ENCODE measurements at places on chromosomes 2 and 18.

- no peak for DNase-seq
These were observed 82.8 kb downstream of the EPB41L3 start for GRCh38 chr18:5461041-5461440.

- no peak for DNase-seq
These were observed 24.2 kb downstream of the SIX3 start for GRCh38 chr2:44965684-44966083.

DNA sequence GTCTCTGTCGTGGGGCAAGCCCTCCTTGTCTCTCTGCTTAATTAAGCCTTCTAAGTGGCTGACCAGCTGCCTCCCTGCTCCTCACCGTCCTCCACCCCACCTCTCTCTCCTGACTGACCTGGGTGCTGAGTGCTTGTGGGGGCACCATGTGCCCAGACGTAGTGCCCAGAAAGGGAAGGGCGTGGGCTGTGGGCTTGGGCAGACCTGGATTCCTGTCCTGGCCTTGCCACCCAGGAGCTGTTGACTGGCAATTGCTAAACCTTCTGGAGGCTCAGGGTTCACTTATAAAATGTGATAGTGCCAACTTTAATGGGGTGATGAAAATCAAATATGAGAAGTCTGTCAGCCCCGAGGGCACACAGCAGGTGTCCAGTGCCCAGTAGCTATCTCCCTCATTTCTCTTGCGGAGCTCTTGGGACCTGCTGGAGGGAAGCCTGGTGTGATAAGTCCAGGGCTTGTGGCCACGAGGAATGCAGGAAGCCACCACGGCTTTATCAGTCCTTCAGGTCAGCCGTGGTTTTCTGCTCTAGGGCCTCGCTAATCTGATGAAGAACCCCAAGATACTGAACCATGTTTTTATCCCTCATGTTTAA is 22.0 kb upstream of the INHBB start:
- no peak for DNase-seq

DNA sequence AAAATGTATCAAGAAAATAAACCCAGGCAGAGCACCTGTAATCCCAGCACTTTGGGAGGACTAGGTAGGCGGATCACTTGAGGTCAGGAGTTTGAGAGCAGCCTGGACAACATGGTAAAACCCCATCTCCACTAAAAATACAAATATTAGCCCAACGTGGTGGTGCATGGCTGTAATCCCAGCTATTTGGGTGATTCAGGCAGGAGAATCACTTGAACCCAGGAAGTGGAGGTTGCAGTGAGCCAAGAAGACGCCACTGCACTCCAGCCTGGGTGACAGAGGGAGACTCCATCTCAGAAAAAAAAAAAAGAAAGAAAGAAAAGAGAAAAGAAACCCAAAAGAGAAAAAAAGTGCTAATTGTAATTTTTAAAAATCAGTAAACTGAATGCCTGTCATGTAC is 41.4 kb downstream of the DDX18 start:
- no peak for DNase-seq

DNA sequence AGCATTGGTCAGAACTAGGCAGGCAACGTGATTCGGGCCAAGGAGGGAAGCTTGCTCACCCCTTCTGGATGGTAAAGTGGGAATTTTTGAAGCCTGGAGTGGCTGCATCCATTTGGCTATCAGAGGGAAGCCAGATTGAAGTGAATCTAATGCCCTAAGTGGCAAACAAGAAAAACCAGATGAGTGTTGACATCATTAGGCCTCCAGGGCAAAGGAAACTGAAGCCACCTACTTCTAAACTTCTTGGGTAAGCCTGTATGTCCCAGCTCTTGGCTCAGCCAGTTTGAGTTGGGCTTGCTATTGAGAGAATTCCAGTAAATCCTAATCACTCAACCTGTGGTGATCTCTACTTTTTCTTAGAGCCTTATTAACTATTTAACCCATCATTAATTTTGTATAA is 20.9 kb downstream of the SOX11 start:
- DNase-seq = no peak

GRCh38 chr2:85016446-85016845 is 45.5 kb downstream of the KCMF1 start:
- DNase-seq = no peak

- DNase-seq = no peak
These were observed 79.1 kb downstream of the AP1S3 start for GRCh38 chr2:223758131-223758840.

DNA sequence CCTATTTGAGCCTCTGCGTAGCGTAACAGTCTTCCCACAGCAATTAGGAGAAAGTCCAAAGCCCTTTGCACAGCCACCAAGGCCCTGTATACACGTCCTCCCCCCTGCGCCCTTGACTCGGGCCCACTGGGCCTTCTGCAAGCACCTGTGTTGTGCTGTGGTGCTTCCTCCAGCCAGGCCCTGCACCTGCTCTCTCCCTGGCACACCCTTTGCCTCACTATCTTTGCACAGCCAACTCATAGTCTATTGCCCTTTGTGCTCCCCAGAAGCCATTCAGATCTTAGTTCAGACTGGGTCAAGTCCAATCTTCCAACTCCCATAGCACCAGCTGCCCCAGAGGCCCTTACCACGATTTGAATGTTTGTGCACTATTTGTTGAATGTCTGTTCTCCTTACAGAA is 271.6 kb upstream of the MGAT5 start:
- no peak for DNase-seq

DNA sequence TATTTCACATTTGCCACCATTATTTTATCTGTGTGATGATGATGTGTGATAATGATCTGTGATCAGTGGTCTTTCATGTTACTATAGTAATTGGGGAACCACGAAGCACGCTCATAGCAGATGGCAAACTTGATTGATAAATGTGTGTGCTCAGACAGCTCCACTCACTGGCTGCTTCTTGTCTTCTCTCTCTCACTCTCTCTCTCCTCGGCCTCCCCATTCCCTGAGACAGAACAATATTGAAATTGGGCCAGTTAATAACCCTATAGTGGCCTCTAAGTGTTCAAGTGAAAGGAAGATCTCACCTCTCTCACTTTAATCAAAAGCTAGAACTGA is 60.7 kb upstream of the RAPGEF4 start:
- DNase-seq = no peak

GRCh38 chr2:60885683-60886082 is 4.3 kb downstream of the REL start:
- no peak for DNase-seq

DNA sequence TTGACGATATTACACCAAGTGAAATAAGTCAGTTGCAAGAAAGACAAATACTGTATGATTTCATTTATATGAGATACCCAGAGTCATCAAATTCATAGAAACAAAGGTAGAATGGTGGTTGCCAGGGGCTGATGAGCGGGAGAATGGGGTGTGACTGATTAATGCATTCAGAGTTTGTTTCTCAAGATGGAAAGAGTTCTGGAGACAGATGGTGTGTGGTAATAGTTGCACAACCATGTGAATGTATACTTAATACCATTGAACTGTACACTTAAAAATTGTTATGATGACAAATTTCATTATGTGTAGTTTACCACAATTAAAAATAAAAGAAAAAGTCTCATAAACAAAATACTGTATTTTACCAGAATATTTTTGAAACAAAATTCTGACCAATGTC is 117.3 kb downstream of the PIGN start:
- DNase-seq = no peak

DNA sequence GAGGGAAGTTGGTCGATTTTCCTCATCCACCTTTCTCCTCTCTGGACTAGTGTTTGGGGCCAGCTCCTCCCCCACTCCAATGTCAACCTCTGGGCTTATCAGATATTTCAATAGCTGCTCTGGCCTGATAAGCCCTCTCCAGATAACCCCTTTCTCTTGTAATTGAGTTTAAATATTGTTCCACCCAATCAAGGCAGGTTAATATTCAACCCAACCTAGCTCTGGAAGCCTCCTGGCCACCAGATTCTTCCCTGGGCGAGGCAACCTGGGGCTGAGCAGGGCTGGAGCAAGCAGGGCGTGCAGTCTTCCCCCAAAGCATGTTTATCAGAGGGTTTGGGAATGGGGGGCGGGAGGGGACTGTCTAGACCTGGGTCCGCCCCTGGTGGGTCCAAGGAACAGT is 73.8 kb downstream of the TFCP2L1 start:
- DNase-seq = no peak

DNA sequence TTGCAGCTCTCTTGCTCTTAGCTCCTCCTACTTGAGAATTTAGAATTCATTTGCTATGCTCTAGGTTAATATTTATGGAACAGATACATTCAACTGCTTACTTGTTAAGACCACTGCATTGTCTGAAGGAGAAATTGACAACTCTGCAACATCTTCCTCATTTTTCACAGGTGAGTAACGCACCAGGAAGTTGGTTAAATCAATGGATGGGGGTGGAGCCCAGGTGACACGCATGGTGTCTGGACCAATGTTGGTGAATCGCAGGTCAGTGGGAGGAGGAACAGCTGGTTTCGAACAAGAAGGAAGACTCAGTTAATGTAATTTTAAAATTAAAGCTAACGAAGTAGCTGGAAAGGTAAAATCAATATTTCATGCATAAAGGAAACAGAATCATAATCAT is 44.3 kb downstream of the FN1 start:
- DNase-seq = no peak

GRCh38 chr2:164657129-164657528 is 35.8 kb upstream of the GRB14 start:
- no peak for DNase-seq

DNA sequence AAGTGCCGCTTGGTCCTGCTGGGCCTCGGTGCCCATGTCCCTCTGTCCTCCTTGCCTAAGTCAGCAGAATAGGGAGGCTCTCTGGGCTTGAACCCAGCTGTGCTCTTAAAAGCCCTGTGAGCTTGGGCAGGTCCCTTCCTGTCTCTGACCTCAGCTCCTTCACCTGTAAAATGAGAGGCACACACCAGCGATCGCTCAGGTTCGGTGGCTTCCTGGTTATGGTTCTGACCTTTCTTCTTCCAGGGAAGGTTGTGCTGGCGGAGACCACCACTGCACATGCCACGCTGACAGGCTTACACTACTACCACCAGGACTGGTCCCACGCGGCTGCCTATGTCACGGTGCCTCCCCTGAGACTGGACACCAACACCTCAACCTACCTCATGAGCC is 36.1 kb upstream of the MAPRE3 start:
- DNase-seq = no peak

- no peak for DNase-seq
These were observed 63.3 kb upstream of the GALNT5 start for GRCh38 chr2:157194097-157194688.

DNA sequence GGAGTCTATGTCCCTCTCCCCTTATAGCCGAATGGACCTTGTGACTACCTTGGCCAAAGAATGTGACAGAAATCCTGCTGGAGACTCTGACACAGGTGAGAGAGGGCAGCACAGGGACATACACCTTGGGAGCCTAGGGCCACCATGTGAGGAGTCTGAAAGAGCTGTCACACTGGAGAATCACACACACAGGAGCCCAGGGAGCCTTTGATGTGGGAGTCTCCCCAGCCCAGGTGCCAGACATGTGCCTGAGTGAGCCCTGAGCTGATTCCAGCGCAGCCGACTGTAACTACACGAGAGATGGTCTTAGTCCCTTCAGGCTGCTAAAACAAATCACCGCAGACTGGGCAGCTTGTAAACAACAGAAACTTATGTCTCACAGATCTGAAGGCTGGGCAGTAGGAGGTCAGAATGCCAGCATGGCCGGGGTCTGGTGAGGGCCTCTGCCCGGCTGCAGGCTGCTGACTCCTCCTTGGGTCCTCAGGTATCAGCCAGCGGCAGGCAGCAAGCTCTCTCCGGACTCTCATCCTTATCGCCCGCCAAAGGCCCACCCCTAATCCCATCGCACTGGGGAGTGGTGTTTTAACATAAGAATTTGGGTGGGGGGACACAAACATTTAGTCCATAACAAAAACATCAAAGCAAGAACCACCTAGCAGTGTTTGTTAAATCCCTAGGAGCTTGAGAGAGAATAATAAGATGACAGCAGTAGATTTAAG is 63.8 kb upstream of the GPR45 start:
- no peak for DNase-seq

DNA sequence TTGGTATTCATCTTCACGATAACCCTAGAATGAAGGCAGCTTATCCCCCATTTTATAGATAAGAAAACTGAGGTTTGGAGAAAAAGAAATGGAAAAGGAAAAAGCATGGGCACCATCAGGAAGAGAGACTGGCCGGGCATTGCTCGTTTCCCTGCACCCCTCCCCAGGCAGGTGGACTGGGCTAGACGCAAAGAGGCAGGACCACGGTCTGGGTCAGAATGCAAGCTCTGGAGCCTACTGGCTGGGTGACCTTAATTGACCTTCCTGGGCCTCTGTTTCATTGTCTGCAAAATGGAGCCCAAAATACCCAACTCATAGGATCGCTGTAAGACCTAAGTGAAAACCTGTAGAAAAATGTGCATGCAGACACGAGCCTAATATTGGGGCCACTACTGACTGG is 135.3 kb upstream of the GLI2 start:
- no peak for DNase-seq

- no peak for DNase-seq
These were observed at the start of gene MEIS1 for GRCh38 chr2:66434679-66435548. MEIS1 (plus strand) TSS chr2:66435125; CDS start chr2:66435857, 732 bp downstream.

DNA sequence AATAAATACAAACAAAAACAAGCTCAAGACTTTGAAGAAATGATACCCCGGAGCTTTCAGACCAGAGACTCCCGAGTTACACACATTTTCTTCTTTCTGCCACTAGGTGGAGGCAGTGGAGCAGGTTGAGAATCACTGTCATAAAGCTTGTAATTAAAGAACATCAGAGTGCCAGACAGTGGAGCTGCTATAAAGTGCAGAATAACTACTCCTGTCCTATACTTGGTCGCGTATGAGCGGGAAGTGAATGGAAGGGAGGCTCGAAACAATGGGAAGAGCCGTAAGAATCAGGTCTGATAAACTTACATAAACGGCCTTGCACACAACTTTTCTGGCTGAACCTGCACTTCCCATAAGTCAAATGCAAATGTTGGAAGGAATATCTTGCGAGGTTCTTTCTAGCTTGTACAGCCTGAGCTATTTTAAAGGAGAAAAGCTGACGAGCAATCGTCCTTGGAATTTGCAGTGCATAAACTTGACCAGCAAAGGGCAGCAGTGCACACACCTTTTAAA is 189.0 kb downstream of the RPIA start:
- no peak for DNase-seq

DNA sequence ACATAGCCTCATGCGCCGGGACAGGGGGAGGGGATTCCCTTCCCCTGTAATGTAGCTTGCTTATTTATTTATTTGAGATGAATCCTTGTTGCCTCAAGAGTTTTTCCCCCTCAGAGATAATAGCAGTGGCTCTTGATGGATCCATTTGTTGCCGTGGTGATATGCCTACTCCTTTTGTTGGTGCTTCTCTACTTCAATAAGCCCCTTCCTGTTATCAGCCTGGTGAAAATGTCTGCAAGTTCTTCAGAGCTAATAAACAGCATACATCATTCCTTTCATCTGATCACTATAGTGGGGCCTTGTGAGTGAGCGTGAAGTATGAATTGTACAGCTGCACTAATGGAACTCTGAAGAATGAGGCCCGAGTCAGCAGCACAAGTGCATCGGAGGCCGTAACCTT is 19.4 kb downstream of the FZD5 start:
- DNase-seq = no peak

GRCh38 chr18:45049578-45050319 is 369.1 kb downstream of the SETBP1 start:
- no peak for DNase-seq

- no peak for DNase-seq
These were observed 84.3 kb upstream of the ZNF516 start for GRCh38 chr18:76579301-76579695.
